ENCODE measurements at places on chromosomes 1 and 21.

GRCh38 chr1:151825204-151825603 lies 6.4 kb downstream of the RORC start:
- no peak for DNase-seq

GRCh38 chr1:119978018-119978505 lies 81.7 kb upstream of the ADAM30 start:
- no peak for DNase-seq

GRCh38 chr1:6009120-6010040 lies 17.2 kb upstream of the NPHP4 start:
- no peak for DNase-seq

DNA sequence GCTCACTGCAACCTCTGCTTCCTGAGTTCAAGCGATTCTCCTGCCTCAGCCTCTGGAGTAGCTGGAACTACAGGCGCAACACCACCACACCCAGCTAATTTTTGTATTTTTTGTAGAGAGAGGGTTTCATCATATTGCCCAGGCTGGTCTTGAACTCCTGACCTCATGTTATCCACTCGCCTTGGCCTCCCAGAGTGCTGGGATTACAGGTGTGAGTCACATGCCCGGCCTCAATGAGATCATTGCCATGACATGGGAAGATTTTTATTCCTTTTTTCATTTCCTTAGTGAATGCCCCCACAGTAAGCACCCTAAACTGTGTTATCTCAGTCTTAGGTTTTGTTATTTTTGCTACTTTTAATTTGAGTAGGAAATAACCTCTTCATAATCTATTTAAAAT lies 977.9 kb downstream of the BRINP3 start:
- DNase-seq = no peak

GRCh38 chr1:223872308-223872901 lies 26.7 kb upstream of the TP53BP2 start:
- DNase-seq = no peak

DNA sequence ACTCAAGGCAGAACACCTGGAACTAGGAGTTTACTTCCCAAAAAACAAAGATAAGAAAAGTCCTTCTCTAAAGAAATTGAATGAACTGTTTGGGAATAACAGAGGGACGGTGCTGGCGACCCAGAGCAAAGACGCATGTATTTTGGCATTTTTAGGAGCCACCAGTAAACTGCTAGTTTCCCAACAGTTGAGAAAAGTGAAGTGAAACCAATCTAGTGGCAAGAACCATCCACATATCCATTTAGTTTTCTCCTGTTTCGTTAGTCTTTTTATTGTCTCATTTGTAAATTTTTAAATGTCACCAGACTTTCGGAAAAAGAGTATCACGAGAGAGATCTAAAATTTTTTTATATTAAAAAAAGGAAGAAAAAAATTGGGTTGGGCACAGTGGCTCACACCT lies 30.2 kb downstream of the ODF2L start:
- no peak for DNase-seq

GRCh38 chr1:229655781-229656180 lies 29.7 kb downstream of the URB2 start:
- no peak for DNase-seq

DNA sequence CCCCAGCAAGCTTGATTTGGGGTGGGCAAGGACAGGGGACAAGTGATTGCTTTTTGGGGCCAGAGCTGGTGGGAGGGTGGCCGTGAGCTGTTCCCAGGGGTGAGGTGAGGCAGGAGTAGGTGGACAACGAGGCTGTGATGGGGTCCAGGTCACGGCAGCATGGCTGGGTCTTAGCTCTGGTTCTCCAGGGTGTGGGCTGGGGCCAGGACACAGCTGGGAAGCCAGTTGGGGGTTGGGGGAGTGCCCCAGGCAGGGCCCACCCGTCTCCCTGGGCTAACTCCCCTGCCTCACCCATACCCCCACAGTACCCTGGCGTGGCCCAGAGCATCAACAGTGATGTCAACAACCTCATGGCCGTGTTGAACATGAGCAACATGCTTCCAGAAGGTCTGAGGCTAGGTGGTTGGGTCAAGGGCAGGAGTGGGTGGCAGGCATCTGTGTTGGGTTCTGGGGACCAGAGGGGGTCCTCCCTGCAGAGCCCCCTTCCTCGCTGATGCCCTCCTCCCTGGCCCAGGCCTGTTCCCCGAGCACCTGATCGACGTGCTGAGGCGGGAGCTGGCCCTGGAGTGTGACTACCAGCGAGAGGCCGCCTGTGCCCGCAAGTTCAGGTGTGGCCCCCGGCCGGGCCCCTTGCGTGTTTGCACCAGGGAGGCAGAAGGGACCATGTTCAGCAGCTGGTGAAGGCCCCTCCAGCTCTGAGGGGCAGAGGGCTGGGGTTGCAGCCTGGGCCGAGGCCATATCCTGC lies 43.3 kb downstream of the COQ8A start:
- DNase-seq = no peak

DNA sequence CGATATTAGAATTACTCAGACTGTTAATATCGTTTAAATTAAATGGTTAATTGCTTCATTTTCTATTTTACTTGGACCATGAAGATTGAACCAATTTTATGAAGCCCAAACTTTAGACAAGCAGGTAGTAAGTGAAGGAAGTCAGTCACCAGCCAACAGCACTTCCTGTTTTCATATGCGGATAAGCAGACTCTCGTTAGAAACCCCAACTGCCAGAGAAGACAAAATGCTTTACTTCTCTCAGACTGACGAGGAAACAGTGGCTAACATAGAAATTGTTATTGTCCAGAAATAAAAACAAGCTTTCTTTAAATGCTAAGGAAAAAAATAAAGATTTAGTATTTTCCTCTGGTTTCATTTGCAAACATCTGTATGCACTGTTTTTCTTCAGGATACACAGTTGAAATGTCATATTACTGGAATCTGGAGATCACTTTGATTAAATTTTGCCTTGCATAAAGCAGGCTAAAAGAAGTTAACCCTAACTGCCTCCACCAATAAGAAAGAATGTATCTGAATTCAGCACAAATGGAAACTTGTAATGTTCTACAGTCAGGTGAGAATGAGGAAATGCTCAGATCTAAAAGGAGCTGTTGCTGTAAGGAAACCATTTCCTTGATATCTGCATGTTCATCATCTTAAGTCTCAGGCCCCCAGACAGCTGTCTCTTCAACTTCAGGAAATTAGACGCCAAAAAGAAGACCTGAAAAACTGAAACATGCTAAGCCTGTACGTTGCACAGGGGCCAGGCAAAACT lies 129.8 kb upstream of the SAMSN1 start:
- no peak for DNase-seq

- DNase-seq = no peak
These were observed 65.6 kb downstream of the RGL1 start for GRCh38 chr1:183870351-183871077.

All from HTR-8/SVneo (cell line).